ENCODE measurements at places on chromosomes 13 and 19.

DNA sequence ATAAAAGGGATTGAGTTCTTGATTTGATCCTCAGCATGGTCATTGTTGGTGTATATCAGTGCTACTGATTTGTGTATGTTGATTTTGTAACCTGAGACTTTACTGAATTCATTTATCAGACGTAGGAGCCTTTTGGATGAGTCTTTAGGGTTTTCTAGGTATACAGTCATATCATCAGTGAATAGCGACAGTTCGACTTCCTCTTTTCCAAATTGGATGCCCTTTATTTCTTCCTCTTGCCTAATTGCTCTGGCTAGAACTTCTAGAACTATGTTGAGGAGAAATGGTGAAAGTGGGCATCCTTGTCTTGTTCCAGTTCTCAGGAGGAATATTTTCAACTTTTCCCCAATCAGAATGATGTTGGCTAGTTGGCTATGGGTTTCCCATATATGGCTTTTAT lies 27.0 kb downstream of the POMP start:
- DNase-seq, result no peak

DNA sequence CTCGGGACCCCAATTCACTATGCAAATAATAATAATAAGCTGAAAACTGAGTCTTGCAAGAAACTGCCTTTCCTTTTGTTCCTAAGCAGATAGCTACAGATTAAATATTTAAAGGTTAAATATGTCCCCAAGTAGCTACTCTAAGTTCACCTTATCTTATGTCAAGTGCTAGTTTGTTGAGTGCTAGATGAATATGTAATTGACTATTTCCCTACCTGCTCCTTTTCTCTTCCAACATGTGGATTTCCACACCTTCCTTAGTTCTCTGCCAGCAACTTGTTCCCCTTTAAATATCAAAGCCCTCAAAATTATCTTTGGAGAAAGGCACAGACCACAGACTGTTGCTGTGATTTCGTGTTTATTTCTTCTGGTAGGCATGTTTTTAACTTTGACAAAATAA lies 709.2 kb upstream of the SLITRK1 start:
- DNase-seq, result no peak

GRCh38 chr13:111398715-111399299 lies 78.4 kb downstream of the TEX29 start:
- DNase-seq, result no peak

- no peak for DNase-seq
Observed at GRCh38 chr13:83796364-83796763, 85.9 kb downstream of the SLITRK1 start.

DNA sequence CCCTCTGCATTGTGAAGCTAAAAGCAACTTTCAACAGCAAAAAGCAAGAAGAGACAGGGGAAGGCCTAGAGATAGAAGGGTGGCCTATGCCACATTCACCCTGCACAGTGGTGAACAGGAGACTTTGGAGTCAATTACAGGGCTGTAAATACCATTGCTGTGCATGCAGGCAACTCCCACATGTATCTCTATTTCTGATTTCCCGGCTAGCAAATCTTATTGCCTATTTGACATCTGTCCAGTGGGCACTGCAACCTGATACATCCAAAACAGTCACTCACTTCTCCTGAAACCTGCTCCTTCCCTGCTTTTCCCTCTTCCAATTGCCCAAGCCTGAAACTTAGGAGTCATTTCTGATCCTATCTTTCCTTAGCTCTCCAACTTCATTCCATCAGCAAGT lies 13.4 kb downstream of the RUBCNL start:
- DNase-seq, result no peak

DNA sequence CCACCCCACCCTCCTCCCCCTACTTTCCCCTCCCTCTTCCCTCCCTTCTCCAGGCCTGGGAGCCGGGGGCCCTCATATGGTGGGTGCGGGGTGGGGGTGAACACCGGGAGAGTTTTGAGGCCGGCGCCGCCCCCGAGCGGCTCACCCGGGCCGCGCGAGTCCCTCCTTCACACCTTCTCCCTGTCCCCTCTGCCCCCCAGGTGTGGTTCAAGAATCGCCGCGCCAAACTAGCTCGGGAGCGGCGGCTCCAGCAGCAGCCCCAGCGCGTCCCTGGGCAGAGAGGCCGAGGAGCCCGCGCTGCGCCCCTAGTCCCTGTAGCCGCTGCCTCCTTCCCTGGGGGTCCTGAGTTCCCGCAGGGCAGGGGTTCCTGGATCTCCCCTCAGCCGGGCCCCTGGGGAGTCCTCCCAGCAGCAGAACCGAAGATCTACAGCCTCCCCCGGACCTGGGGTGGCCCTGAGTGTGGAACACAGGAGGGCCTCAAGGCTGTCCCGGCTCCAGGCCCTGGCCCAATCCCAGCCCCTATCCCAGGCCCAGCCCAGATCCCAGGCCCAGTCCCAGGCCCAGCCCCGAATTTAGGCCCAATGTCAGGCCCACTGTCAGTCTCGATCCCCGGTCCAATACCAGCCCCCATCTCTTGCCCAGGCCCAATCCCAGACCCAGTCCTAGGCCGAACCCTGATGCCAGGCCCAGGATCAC lies 1.7 kb downstream of the TPRX2 start:
- DNase-seq, result no peak

DNA sequence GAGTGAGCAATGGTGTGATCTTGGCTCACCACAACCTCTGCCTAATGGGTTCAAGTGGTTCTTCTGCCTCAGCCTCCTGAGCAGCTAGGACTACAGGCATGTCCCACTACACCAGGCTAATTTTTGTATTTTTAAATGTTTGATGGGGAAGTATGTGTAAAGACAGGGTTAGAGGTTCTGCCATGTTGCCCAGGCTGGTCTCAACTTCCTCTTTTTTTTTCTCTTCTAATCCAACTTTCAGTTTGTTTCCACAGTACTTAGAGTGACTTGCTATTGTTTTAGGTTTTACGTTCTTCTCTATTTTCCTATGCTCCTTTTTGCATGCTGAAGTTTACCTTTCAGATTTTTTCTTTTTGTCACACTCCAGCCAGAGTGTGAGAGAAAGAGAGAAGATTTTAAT lies 1433.0 kb downstream of the UQCRFS1 start:
- no peak for DNase-seq

DNA sequence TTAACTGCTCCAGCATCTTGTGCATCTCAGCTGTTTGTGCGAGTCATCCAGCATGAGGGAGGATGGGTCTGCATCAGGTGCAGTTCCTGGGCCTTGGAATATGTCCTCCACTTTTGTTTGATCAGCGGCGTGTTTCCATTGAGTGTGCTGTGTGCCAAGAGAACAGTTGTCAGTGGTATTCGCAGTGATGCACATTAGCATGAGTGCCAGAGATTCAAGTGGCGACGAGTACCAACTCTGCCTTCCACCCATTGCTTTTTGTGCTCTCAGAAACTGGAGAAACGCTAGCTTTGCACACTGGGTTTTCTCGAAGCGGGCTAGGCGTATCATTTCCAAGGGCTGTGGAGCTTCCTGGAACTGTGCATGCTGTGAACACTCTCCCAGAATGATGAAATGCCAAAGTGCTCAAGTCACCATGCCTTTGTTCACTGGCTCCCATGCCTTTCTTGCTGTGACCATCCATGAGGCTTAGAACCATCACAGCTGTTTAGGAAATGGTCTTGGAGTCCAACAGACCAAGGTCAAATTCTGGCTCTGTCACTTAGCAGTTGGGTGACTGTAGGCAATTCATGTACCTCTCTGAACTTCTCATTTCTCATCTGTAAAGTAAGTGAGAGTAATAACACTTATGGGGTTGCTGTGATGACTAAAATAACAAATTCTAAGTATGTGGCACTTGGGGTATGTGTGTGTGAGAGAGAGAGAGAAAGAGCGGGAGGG lies 18.4 kb downstream of the LRCH1 start:
- peak; percentile 70 for DNase-seq

GRCh38 chr13:31764556-31764955 lies 25.2 kb downstream of the RXFP2 start:
- no peak for DNase-seq

GRCh38 chr13:48775804-48776203 lies 122.1 kb downstream of the CYSLTR2 start:
- no peak for DNase-seq

DNA sequence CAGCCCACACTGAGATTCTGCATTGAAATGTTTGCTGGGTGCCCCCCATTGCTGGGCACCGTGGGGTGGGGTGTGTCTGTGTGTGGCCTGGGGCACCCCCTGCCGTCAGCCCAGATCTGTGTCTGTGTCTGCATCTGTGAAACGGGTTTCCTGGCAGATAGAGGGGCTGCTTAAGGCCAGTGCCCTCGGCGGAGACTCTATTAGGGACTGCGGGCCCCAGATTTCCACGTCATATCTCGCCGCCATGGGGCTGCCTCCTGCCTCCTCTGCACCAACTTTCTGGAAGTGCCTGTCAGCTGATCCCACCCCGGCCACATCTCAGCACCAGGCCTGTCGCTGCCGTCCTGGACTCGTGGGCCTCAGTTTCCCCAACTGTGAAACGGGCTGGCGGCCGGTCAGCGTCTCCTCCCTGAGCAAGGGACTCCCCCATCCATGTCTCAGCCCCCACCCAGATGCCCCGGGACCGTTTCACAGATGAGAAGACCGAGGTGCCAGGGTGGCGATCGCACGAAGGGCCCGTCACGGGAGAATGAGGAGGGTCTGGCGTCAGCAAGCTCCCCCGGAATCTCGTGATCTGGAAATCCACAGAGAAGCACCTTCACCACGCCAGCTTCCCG lies 21.4 kb downstream of the ARID3A start:
- no peak for DNase-seq
